ENCODE measurements at places on chromosomes 4 and X.

GRCh38 chr4:57314636-57315035 lies 204.5 kb upstream of the IGFBP7 start:
- DNase-seq = no peak

- no peak for DNase-seq
Measured at GRCh38 chr4:147809211-147809610, 77.3 kb downstream of the ARHGAP10 start.

DNA sequence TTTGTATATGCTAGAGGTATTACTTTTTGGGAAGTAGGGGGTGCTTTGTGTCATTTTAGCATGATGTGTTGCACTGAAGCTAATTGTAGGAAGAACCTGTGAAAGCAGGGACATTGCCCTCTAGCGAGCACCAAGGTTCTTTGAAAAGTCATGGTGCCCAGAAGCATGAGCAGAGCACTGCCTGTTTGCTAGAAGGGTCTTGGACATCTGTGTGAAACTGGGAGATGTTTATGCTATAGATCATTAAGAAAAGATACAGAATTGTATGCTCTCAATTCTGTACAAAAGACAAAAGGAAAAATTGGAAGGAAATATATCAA lies 14.7 kb downstream of the GRPR start:
- no peak for DNase-seq

GRCh38 chr4:120466429-120466828 lies 399.8 kb upstream of the MAD2L1 start:
- DNase-seq = no peak

DNA sequence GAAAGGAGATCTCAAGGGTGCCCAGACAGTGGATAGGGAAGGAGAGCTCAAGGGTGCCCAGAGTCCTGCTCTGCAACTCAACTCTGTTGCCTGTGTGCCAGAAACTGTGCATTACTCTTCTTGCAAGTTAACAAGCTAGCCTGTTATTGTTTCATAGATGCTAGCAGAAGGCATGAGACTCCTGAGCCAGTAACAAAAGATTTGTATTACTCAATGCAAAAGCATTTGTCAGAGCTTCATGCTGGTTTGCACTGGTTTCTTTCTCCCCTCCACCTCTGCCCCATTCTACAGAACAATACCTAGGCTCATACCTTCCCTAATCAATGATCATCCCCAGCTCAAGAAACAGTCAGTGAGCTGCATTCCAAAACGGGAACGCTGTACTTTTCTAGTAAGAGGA lies 124.5 kb upstream of the NEIL3 start:
- no peak for DNase-seq

DNA sequence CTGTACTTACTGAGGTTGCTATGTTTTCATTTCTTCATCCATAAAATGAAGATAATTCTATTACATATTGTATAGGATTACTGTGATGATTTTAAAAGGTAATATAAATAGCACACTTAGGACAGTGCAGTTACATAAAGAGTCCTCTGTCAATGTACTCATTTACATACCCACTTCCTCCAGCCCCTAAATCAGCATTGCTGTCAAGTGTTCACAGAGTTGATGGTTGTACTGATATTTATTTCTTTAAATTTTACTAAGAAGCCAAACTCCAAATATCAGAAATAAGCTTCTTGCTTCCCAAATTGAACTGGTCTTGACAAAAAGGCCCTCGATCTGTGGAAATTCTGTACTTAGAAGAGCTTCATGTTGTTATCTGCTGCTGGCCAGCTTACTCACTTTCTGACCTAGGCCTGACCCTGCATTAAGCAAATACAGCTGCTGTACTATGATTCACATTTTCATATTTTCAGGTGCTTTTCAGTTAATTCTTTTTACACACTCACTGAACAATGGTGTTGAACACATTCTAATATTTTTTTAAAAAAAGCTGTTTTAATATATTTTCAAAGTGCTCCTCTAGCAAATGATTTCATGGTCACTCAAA lies 259.6 kb downstream of the UNC5C start:
- DNase-seq = no peak

Measured in astrocyte of the cerebellum (primary cell).